Glomerular endothelial cell (primary cell): ENCODE measurements at places on chromosomes 6 and 20. TPM values are rescaled to one million over a fixed set of nuclear protein-coding genes. Genes with fewer than 3 reads are reported as not detected.

Gene RUNX2
- total RNA-seq, result 4.3 and 5.1 TPM in 2 replicates

Gene MACROD2
- total RNA-seq, result 0.58 and 0.76 TPM in 2 replicates

Gene ULBP3
- total RNA-seq, result 8.0 and 11.0 TPM in 2 replicates

Gene CDSN
- not detected in 2 replicates for total RNA-seq

Gene ENPP3
- not detected in 2 replicates for total RNA-seq

Gene LTB
- total RNA-seq, result 16.5 and 41.8 TPM in 2 replicates

Gene PLCB4
- 4.3 and 5.9 TPM in 2 replicates for total RNA-seq

Gene CFAP61
- total RNA-seq, result not detected in 2 replicates

Gene OVOL2
- total RNA-seq, result not detected in 2 replicates

Gene LY6G6F
- total RNA-seq, result not detected in 2 replicates

Gene TPX2
- total RNA-seq, result 16.1 and 31.0 TPM in 2 replicates

Gene FAM83C
- not detected in 2 replicates for total RNA-seq

Gene CCR6
- not detected in 2 replicates for total RNA-seq

Gene MYH7B
- not detected in 2 replicates for total RNA-seq

Gene RPL10A
- total RNA-seq, result 885 and 1,342 TPM in 2 replicates

Gene FAM209B
- not detected in 2 replicates for total RNA-seq

Gene JPH2
- total RNA-seq, result 0.58 and 1.5 TPM in 2 replicates

Gene CGA
- total RNA-seq, result not detected in 2 replicates

Gene TSPO2
- not detected in 2 replicates for total RNA-seq

Gene TULP4
- 40.7 and 55.1 TPM in 2 replicates for total RNA-seq

Gene CST4
- not detected in 2 replicates for total RNA-seq

Gene LY6G6C
- total RNA-seq, result not detected in 2 replicates

Gene ZNF334
- total RNA-seq, result 0.73 and 1.1 TPM in 2 replicates

Gene PBOV1
- not detected in 2 replicates for total RNA-seq

Gene NAPB
- total RNA-seq, result 4.5 and 7.5 TPM in 2 replicates

Gene OLIG3
- not detected in 2 replicates for total RNA-seq

Gene SLA2
- total RNA-seq, result not detected in 2 replicates

Gene MPIG6B
- total RNA-seq, result not detected in 2 replicates

Gene HSPA1B
- total RNA-seq, result 76.3 and 95.3 TPM in 2 replicates

Gene ADGB
- total RNA-seq, result not detected in 2 replicates

Gene CHMP4B
- total RNA-seq, result 85.9 and 119 TPM in 2 replicates

Gene MAP7
- total RNA-seq, result 0.06 and 0.82 TPM in 2 replicates

Gene ADISSP
- 27.7 and 43.8 TPM in 2 replicates for total RNA-seq

Gene FGD2
- not detected in 2 replicates for total RNA-seq

Gene OR2H1
- not detected in 2 replicates for total RNA-seq

Gene HUS1B
- total RNA-seq, result 0.99 TPM in 1 of 2 replicates, not detected in the other

Gene FAM162B
- total RNA-seq, result 1.5 and 3.7 TPM in 2 replicates

Gene CCN6
- total RNA-seq, result not detected in 2 replicates

Gene HLA-DRB1
- total RNA-seq, result 12.7 and 20.4 TPM in 2 replicates

Gene NECAB3
- 18.2 and 31.9 TPM in 2 replicates for total RNA-seq

Gene DYNLT2
- 0.48 and 1.1 TPM in 2 replicates for total RNA-seq

Gene KHDC3L
- total RNA-seq, result not detected in 2 replicates

Gene SEMG1
- total RNA-seq, result not detected in 2 replicates

Gene NKX2-2
- not detected in 2 replicates for total RNA-seq

Gene AVP
- not detected in 2 replicates for total RNA-seq

Gene CPXM1
- 4.3 and 12.5 TPM in 2 replicates for total RNA-seq

Gene ANGPT4
- not detected in 2 replicates for total RNA-seq
